ENCODE measurements at places on chromosomes 13 and 19. TPM values are rescaled to one million over a fixed set of nuclear protein-coding genes. Genes with fewer than 3 reads are reported as not detected.

GRCh38 chr13:44713788-44714469 lies 137.8 kb upstream of the TSC22D1 start:
- DNase-seq, result peak; percentile 88

Gene SIGLEC10
- total RNA-seq, result not detected

Gene FOXA3
- total RNA-seq, result not detected

Gene SLC17A7
- not detected for total RNA-seq

Gene RBM26
- total RNA-seq, result 72.6 TPM

All from MCF 10A (cell line).